LHCN-M2 (cell line): ENCODE measurements at places on chromosomes 5 and 9. TPM values are rescaled to one million over a fixed set of nuclear protein-coding genes. Genes with fewer than 3 reads are reported as not detected.

The EGR1 gene
- total RNA-seq, result 4.1 and 7.2 TPM in 2 replicates

The SYK gene
- total RNA-seq, result not detected in 2 replicates

The COL23A1 gene
- total RNA-seq, result not detected in 2 replicates

The CTSL gene
- total RNA-seq, result 455 and 500 TPM in 2 replicates

GRCh38 chr5:54669285-54669684 is 151.7 kb downstream of the SNX18 start:
- DNase-seq, result peak; percentile 90
